ENCODE measurements at places on chromosomes 5 and 9.

DNA sequence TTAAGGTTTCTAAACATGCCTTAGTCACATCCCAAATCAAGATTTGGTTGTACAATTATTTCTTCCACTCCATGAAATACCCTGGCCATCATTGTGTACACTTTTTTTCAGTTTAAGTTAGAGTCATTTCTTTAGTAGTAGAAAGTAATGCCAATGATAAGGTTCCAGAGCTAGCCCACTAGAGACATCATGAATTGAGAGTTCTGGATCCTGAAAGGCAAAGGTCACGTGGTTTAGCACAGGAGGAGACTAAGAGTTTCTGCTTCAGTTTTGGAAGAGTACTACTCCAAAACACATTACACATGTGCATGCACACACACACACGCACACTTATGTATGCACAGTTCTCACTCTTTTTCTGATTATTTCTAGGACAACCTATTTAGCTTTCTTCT is 4.8 kb upstream of the SREK1 start:
- no peak for DNase-seq

DNA sequence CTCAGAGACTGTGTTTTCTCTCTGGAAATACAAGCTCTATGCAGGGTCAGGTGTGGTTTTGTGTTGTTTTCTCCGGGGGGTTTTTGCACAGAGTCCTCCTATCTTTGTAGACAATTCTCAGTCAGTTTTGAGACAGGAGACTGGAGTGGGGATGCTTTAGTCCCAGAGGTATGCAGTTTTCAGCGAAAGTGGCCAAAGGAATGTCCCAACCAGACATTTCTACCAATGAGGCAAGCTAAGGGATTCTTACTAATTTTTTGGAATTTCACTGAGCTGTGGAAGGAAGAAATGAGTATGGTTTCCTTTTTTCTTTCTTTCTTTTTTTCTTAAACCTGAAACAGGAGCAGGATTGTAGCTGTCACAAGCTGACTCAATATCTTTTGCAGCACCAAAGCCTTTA is 35.3 kb upstream of the PLPP1 start:
- no peak for DNase-seq

DNA sequence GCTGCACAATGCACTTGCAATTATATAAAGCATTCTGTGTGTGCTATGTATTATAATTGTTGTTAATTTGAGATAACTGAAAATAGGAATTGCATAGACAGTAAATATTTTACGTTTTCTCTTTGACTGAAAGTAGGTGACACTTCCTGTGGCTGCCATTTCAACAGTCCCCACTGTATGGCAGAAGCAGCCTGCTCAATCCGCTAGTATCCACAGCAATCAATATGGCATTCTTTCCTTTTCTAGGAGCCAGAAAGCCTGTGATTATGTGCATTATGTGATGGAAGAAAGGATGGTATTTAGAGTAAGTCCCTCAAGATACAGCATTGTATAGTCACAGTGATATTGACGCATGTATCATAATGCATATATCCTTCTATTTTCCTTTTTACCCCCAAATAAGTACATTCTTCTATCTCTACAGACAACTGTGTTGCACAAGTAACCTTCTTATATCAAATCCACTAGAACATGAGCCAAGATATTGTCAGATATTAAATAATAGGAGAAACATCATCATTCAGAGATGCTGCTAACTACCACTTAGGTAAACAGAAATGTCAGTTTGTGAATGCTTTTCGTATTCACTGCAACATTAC is 59.7 kb downstream of the CARTPT start:
- DNase-seq: peak; percentile 45

- no peak for DNase-seq
Measured at GRCh38 chr9:29475471-29475870, 1902.2 kb upstream of the C9orf72 start.

GRCh38 chr9:112552229-112553056 is 65.8 kb downstream of the KIAA1958 start:
- DNase-seq: no peak

DNA sequence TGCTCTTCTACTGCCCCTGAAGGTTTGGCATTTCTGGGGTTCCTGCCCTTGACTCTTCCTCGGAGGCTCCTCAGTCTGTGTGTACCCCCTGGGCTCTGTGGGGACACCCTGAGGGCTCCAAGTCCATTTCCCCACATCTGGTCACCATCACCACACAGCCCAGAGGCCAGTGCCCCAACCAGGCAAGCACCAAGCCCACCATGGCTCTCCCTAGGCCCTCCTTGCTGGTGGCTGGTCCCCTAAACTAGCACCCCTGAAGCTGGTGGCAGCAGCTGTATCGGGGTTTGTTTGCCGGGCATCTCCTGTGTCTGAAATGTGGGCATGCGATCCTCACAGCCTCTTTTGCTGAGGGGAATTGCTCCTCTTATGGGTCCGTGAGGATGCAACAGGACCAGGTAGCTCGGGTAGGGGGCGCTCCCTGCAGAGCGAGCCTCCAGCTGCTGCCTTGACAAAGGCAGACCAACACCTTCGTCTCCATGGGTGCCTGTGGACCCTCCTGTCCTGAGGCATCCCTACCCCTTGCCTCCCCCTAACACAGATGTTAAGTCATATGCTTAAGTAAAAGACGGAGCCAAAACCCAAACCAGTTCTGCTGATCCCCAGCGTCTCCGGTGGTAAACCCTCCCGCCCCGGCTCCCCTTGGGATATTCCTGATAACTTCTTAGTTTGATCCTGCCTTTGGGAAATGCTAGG is 138.9 kb upstream of the IRX4 start:
- no peak for DNase-seq

DNA sequence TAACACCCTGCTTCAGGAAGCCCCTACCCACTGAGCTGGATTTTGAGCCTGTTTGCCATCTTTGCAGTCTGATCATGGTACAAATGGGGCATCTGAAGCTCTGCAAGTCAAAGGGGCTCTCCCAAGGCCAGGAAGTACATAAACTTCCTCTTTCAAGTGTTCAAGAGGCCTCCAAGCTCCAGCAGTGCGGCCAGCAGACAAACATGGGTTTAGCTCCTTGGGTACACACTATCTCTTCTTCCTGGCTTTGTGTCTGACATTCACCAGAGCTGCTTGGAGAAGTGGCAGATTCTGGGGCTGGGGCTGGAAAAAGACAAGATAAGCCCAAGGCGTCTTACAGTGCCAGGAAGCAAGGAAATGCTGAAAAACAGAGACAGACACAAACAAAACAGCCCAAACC is 34.1 kb downstream of the LAMC3 start:
- no peak for DNase-seq

GRCh38 chr9:114492991-114493390 is 12.3 kb downstream of the WHRN start:
- DNase-seq: no peak

DNA sequence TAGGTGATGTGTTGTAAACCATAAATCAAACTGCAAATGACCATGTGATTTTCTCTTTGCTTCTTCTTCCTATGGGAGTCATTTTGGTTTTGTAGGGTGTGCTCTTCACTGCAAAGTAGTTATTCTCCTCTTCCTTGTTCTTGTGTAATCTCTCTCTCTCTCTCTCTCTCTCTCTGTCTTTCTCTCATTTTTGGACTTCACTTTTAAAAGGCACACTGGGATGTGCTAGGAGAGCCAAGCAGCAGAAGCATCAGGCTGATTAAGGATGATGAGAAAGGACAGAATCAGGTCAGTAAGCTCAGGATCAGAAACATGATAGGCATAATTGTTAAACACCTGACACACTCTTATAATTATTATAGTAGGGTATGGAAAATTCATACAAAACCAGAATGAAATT is 505.3 kb upstream of the ZNF608 start:
- no peak for DNase-seq

DNA sequence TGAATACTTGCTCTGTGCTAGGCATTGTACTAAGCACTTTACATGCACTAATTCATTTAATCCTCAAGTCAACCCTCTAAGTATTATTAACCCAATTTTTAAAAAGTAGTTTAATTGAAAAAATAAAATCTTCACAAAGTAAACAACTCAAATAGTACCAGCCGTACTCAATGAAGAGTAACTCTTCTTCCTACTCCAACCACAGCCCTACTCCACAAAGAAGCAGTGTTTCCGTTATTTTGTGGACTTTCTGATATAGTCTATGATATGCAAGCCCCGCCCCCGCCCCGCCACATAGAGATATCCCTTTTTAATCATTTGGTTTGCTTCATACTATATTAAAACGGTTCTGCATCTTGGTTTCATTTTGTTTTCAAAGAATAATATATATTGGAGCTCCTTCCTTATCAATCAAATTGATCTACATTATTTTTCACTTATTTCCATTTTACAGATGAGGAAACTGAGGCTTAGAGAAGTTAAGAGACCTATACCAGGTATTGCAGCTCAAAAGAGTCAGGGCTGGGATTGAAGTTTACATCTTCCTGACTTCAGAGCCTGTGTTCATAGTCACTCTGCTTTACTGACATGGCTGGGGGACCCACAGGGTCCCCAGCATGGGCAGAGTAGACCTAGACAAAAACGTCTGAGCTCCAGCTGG is 78.6 kb downstream of the PCDH1 start:
- no peak for DNase-seq

- DNase-seq: no peak
Measured at GRCh38 chr9:86944796-86945727, 2.2 kb downstream of the GAS1 start.

- peak; percentile 76 for DNase-seq
Measured at GRCh38 chr5:36444582-36445418, 143.1 kb upstream of the RANBP3L start.

DNA sequence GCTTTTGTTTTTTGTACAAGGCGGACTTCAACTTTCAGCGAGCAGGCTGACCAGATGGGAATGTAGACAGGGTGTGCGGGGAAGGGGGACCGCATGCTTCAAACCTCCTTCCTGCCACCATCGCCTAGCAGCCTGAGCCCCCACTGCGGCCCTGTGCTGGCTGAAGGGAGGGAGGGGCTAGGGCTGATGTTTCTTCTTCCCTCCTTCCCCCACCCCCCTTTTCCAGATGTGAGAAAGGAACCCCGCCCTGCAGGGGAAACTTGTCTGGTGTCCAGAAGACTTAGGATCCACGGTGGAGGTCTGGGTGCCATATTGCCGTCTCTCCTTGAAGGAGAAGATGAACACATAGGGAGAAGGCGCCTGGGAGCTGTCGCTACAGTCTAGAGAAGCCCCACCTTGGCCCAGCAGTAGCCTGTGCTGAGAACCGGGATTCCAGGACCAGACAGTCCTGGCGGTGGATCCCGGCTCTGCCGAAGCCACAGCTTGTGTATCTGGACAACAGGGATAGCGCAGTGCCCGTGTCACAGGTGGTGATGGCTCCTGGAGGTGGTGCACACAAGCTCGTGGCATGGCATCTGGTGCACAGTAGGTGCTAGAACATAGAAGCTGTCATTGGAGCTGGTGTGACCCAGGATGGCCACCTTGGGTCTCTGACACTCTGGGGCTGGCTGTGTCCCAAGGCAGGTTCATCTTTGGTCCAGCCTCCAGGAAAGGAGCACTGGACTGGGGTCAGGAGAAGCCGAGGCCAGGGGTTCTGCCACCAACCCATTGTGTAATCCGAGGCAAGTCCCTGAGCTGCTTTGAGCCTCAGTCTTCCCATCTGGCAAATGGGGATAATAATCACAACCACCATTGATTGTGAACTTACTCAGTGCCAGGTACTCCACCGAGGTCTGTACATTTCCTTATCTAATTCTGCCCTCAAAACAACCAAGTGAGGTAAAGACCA is 205.6 kb downstream of the C9orf50 start:
- no peak for DNase-seq

- DNase-seq: peak; percentile 44
Measured at GRCh38 chr9:109518621-109519335, 20.7 kb upstream of the PTPN3 start.

DNA sequence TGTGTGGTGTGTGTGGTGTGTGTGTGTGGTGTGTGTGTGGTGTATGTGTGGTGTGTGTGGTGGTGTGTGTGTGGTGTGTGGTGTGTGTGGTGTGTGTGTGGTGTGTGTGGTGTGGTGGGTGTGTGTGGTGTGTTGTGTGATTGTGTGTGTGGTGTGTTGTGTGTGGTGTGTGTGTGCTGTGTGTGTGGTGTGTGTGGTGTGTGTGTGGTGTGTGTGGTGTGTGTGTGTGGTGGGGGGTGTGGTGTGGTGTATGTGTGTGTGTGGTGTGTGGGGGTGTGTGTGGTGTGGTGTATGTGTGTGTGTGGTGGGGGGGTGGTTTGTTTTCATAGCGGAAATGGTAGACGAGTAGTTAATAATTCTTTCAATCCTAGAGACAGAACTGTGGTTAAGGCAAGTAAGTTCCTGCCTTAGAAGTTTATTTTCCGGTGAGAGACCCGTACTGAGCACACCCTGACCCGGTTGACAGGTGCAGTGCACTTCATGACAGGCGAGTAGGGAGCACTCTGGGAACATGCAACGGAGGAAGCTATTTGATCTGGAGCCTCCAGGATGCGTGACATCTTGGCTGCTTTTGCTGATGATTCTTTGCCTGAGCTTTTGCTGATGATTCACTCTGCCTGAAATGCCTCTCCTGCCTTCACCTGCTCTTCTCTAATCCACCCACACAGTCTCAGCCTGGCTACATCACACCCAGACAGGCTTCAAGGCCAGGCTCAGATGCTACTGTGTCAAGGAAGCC is 21.7 kb upstream of the FAT2 start:
- DNase-seq: peak; percentile 31

DNA sequence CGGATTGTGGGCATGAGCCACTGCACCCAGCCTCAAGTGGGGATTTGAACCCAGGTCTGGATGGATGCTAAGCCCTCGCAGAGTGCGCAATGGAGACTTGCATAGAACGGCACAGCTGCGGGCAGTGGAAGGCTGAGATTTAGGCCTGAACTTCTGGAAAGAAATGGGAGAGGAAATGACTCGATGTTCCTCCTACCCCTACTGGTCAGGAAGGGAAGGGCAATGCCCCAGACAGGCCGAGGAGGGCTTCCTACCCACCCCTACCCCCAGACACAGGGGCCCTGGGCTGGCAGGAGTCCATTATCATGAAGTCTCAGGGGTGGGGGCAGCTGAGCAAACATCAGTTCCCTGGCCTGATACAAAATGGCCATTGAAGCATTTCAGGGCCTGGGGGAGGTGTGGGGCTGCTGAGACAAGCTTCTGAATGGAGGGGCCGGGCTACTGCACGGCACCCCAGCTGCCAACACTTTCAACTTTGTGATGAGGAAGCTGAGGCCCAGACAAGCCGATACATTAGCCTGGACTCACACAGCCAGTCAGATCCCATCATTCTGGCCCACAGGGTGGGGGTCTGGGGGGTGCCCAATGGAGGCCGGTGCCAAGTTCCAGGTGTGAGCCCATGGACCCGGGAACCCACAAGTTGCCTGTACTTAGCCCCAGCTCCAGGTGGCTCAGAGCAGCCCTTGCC is 13.5 kb upstream of the WDR38 start:
- DNase-seq: no peak

DNA sequence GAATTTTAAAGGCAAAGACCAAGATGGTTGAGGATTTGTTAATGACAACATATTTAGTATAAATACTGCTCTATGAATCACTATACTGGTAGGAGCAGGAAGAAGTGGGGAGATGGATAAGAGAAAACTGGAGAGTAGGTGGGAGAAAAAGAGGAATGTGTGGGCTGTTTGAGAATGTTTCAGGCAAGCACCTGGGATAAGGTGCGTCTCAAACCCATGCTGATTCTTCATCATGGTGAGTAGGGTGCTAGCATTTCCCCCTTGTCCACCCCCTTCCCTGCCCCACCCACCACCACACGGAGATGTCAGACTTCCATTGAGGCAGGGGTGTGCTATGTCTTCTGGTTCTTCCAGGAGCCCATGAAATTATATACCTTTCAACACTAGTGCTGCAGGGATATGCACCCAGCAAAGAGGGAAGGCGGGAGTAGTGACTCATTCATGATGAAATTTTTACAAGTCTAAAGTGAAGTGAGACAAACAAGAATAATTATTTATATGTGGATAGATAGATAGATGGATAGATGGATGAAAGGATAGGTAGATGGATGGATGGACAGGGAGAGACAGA is 54.3 kb downstream of the MTX3 start:
- no peak for DNase-seq

Measured in stomach (tissue), 19 donors.